ENCODE measurements at places on chromosomes 11 and 22. TPM values are rescaled to one million over a fixed set of nuclear protein-coding genes. Genes with fewer than 3 reads are reported as not detected.

The SPDYC gene
- not detected for total RNA-seq

The OR52I2 gene
- not detected for total RNA-seq

The KRTAP5-7 gene
- total RNA-seq: 0.10 TPM

The OR52E8 gene
- not detected for total RNA-seq

The GLYAT gene
- not detected for total RNA-seq

The C11orf52 gene
- total RNA-seq: not detected

The SLC22A8 gene
- total RNA-seq: not detected

The DRICH1 gene
- total RNA-seq: 0.73 TPM

The SLC29A2 gene
- 1.2 TPM for total RNA-seq

The FAM227A gene
- total RNA-seq: not detected

The GALNT18 gene
- total RNA-seq: 0.21 TPM

The RAB6A gene
- total RNA-seq: 85.2 TPM
